ENCODE measurements at places on chromosomes 4 and X.

GRCh38 chr4:168598191-168598590 lies 101.3 kb downstream of the PALLD start:
- DNase-seq: no peak

- no peak for DNase-seq
Observed at GRCh38 chrX:63258144-63258543, 93.0 kb downstream of the SPIN4 start.

- no peak for DNase-seq
Observed at GRCh38 chrX:110536816-110537215, 178.2 kb downstream of the RTL9 start.

DNA sequence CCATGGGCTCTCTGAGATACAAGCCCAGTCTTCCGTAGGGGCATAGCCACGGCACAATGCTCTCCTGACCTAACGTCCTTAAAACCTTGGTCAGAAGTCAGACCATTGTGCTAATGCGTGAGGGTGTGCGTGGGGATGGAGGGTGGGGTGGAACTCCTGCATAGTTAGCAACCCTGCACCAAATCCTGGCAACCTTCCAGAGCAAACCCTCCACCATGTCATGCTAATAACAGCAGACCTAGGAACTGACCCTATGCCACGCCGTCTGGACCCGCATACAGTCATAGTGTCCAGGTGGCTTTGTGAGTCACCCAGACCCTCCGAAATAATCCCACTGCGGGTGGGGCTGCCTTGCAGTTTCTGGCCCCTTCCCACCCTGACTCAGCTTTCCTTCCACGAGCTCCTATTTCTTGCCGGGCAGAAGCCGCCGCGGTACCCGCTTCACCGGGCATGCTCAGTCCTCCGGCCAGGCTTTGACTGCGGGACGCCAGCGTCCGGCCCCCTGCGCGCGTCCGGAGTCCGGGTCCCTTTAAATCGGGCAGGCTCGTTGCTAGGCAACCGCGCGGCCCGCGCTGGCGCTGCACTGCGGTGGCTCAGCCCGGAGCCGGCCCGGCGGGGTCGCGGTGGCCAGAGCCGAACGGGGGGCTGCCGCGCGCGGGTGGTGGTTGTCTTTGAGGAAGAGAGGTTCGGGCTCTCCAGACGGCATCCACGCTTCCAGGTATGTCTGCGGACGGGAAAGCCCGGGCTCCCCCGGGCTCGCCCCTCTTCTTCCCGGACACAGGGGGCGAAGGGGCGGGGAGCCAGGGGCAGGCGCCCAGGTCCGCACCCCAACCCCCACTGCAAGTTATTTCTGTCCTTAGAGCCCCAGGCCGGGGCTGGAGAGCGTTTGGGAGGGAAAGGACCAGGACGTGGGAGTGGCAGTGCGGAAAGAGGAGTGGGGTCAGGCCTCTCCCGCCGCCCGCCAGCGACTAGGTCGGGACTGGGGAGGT lies at the start of gene CCDC160:
Gene CCDC160, plus strand, starts transcription at position 557 of the 989 bp plus-strand sequence. CDS start 7,619 bp downstream, outside the sequence.
- peak; percentile 4 for DNase-seq

- no peak for DNase-seq
Observed at GRCh38 chr4:112421911-112422310, 94.1 kb downstream of the NEUROG2 start.

GRCh38 chr4:14772388-14772787 lies 229.9 kb upstream of the CPEB2 start:
- no peak for DNase-seq

DNA sequence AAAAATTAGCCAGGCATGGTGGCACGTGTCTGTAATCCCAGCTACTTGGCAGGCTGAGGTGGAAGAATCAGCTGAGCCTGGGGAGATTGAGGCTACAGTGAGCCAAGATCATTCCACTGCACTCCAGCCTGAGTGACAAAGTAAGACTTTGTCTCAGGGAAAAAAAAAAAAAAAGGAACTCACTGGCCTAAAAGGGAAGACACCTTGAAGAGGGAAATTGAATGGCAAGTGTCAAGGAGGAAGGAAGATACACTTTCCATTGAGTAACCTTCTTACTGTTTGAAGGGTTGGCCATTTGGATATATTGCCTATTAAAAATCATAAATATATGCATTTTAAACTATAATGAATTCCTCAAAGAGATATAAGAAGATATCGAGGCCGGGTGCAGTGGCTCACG lies 147.5 kb upstream of the FAM241A start:
- DNase-seq: no peak

DNA sequence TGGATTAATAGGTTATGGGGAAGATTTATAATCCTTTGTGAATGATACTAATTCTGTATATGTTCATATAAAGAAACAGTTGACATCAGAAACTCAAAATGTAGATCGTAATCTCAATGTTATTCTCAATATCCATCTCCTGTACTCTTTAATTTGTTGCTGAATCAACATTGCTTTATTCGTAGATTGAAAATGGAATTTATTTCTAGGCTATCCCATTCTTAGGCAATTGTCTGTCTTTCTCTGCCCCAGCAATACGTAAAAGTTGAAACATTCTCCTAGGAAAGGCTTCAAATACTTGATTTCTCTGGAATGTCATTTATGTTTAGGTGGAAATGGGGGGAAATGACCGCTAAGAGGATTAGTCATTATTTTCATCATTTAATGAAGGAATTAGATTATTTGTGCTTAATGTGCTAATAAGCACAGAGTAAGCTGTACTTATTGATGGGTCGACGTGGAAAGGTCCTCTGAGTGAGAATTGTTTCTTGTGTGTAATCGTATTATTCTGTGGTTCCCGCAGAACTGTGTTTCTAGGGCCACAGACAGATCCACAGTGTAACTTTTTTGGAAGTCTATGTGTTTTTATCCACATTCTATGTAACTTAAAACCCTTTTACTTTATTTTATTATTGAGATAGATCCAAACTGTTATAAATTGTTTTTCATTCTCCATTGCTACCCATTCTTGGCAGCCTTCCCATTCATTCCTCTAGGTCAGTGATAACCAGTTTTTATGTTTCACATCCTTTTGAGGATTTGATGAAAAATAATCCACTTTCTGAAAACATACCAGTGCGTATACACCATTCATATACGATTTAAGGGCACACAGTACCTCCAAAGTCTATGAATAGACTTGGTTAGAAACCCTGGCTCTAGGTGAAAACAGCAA lies 262.9 kb downstream of the ARHGAP10 start:
- DNase-seq: no peak

DNA sequence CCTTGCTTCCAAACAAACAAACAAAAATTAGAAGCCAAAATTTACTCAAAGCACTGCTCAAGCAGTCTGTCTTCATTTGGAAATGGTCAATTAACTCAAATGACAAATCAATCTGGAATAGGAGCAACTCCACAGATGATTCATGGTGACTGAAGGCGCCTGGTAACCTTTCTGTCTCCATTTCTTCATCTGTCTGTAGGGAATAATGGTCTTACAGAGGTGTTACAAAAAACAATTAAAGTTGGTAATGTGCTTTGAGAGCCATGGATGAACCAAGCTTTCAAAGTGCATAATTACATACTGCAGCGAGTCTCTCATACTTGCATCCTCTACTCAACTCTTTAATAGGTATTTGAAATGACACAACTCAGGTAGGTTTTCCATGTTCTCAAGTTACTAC lies 38.3 kb upstream of the STAG2 start:
- DNase-seq: no peak

DNA sequence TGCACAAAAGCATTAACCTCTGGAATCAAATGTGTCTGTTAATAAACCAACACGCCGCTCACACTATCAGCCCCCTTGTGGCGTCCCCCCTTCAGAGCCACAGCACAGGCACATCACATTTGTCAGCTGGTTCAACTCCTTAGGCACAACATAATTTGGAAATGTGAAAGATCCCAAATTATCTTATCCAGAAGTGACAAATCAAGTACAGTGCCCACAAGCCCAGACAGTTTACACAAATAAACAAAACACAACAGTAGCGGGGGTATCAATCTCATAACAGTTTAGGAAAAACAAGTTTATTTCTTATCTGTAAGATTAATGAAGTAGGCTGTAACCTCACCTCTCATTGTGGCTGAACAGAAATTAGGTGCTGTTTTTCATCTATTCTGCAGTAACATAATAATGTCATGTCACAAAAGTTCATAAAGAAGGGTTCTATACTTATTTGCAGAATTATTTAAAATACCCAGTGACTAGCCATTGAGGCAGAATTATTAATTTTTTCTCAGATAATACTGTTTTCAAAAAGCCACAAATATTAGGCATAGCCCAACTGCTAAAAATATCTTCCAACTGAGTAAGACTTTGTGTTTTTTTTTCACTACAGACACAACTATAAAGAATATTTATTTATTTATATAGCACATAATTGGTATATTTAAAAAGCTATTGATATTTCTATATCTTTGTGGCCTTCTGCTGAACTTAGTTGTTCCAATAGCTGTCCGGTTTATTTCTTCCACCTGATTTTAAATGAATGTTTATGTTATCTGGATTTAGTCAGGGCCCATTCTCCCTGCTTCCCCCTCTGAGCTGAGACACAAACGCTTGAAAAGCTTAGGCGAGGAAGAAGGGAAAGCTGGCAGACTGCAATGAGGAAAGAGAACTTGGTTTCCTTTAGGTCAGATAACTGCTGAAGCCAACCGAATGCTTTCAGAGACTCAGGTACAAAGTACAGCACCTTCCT lies 214.7 kb downstream of the QDPR start:
- no peak for DNase-seq

DNA sequence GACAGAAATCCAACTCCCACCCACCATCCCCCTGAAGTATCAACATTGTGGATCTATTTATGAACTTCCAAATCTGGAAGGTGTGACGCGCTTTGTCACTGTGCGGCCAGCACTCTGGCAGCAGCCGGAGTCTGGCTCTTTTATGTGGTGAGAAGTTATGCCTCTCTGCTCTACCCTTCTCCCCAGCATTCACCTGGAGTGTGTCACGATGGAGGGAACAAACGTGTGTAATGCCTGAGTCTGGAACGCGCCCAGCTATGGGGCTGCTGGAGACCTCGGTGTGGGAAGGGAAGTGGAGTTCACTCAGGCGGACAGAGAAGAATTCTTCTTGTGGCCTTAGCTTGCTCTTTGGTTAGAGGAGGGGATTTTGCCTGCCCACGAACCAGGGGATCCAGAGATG lies 222.1 kb upstream of the RPL34 start:
- DNase-seq: no peak

DNA sequence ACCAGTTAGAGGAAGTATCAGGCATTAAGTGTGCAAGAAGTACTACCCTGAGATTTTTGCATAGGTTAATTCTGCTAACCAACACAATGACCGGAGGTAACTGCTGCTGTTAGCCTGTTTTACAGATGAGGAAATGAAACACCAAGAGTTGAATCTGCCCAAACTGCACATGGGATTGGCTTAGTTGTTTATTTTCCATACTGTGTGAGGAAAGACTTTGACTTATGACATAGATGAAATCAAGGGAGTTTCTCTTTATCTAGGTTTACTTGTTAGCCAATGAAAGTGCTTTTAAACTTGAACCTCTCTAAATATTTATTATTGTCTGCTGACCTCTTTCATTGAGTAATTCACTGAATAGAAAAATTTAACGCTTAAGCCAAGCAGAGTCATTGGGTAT lies 10.3 kb downstream of the GUCY1B1 start:
- no peak for DNase-seq

DNA sequence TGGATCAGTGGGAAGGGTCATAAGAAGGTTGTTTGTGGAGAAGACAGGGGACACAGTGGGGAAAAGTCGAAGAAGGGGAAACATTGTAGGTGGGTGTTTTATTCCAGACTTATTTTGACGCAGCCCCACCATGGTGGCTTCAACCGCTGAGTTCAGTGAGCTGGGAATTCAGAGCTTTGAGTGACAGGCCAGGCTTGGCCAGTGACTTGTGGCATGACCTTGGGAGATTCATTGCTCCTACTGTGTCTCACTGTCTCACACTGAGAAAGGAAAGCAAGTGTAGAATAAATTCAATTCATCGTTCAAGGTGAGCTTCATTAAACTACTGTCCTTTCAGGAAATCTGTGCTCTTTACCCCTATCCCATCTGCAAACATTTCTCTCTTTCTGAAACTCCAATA lies 47.4 kb upstream of the SOD3 start:
- DNase-seq: no peak

GRCh38 chrX:56995271-56995994 lies at the start of gene SPIN3:
TSS of gene SPIN3 (minus strand) at chrX:56995541. CDS start at chrX:56994947, 594 bp downstream.
- DNase-seq: no peak

GRCh38 chr4:146176891-146177290 lies 1.4 kb downstream of the LSM6 start:
- DNase-seq: no peak

DNA sequence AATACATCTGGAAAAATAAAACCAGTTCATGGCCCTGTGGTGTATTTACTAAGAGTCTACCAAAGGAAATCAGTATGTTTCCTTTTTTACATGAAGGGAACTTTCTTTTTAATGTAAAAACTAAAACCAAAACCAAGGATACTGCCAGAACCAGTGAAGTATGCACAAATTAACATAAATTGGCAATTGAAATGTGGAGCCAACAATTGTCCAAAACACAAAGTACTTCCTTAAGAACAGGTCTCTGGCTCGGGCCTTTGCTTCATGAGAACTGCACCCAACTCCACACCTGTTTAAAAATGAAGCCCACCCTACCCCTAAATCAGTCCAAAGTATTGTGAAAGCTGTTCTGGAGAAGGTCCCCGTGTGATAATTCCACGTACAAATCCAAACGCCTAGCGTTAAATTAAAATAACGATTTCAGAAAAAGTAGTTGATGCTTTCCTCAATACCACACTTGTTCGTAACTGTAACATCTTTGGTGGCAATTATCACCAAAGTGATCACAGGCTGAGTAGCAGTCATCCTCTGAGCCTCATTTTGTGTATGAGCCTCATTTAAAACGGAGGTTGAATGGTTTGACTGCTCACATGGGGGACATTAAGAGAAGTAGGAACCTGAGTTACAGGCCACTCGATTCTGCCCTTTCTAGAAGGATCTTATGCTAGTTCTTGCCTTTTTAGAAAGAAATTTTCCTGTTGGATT lies 93.0 kb downstream of the GEMIN8 start:
- no peak for DNase-seq

DNA sequence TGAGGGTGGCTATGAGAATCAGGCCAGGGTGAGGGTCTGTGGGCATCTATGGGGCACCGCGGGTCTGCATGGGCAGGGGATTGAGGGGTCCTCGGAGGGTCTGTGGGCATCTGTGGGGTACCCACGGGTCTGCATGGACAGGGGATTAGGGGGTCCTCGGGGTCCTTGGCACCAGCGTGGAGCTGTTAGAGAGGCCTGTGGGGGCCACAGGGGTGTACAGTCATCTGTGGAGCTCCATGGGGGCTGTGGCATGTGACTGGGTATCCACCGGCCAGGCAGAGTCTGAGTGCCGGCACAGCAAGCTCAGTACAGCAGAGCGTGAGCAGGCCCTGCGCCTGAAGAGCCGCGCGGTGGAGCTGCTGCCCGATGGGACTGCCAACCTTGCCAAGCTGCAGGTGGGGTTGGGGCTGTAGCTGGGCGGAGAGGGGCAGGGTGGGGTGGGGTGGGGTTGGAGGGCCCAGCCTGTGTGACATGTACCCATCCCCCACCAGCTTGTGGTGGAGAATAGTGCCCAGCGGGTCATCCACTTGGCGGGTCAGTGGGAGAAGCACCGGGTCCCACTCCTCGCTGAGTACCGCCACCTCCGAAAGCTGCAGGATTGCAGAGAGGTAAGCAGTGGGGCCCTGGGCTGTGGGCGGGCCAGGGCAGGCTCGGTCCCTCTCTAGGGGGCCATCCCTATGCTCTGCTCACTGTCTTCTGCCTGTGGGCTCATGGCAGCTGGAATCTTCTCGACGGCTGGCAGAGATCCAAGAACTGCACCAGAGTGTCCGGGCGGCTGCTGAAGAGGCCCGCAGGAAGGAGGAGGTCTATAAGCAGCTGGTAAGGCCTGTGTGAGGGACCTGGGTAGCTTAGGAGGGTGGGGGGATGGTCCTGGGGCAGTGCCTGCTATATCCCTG lies 12.9 kb downstream of the CCDC22 start:
- DNase-seq: no peak
